ENCODE measurements at places on chromosomes 12 and 14.
A peak's percentile ranks its signal among the peaks of the same experiment; 100 is the strongest.

GRCh38 chr14:32779840-32780239 is 158.8 kb upstream of the NPAS3 start:
- DNase-seq: no peak

DNA sequence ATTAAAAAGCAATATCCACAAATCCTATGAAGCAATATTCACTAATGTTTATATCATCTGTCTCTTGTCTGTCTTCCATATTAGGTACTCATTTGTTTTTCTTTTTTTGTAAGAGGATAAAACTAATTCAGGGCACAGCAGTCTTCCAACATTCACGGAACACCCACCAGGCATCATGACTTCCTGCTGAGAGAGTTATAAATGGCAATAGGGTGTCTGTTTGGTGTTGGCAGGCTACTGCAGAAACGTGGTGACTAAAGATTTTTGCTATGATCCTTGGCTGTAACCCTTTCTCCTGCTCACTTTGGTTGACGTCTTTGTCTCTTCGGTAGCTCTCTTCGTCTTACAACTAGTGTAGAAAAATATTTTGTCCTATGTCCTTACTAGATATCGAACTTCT is 860.6 kb upstream of the MGAT4C start:
- DNase-seq: no peak

DNA sequence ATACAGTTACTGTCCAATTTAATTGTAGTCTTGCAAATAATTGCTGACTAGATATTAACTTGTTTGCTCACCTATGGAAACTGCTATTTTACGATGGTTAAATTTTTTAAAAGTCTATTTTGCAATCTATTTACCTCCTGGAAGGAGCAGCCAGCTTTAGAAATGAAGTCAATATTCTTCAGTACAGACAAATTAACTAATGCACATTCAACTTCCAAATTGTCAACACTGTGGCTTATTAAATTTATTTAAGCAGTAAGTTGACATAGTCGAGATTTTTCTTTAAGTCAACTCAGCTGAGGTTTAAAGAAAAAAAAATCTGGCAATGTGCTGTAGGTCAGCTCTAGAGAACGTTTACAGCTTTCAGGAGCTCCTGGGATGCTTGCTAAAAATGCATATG is 221.2 kb downstream of the SSPN start:
- DNase-seq: no peak

GRCh38 chr14:62029569-62029924 is 267.3 kb downstream of the SNAPC1 start:
- no peak for DNase-seq

- no peak for DNase-seq
These were observed 790.8 kb upstream of the FBXO33 start for GRCh38 chr14:40222996-40223395.

DNA sequence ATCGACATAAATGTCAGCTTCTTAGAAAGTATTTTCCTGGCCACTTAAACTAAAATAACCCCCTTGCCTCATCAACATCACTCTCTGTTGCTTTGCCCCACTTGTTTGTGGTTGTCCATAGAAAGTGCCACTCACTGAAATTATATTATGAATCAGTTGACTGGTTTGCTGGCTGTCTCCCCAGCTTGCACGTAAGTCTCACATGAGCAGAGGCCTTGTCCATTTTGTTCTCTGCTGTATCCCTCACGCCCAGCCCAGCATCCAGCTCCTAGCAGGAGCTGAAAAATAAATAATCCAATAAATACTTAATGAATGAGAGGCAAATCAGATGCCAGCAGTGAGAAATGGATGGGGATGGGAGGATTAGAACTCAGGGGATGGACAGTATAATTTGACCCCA is 159.3 kb downstream of the KSR2 start:
- DNase-seq: no peak

GRCh38 chr12:237026-237815 is 23.3 kb upstream of the SLC6A12 start:
- peak; percentile 76 for DNase-seq

DNA sequence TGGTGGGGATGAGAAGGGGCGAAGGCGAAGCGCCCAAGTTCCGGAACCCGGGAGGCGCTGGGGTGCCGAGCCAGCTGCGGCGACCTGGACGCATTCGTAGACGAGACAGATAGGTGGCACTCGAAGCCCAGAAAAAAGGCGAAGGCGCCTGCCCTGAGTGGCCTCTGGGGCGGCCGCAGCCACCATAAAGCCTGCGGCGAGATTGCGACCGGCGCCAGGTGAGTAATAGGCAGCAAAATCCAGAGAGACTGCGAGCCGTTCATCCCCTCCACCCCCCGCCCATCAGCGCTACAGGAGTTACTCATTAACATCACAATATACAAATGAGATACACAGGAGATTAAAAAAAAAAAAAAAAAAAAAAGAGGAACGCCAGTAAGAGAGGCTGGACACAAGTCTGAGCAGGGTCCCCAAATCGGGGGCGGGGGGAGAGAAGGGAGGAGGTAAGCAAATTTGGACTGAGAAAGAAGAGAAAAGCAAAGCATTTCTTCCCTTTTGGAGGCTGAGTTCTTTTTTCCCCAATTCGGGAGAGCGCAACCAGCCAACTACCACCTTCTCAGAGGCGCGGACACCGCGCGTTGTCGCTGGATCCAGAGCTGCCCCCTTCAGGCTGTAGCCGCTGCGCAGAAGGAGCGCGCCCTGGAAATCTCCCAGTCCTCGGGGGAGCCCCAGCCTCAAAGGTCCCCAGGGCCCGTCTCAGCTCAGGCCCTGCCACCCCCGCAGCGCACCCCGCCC is 15.7 kb downstream of the TBX3 start:
- peak; percentile 94 for DNase-seq

- DNase-seq: no peak
These were observed 126.2 kb downstream of the CRADD start for GRCh38 chr12:93803424-93803807.

DNA sequence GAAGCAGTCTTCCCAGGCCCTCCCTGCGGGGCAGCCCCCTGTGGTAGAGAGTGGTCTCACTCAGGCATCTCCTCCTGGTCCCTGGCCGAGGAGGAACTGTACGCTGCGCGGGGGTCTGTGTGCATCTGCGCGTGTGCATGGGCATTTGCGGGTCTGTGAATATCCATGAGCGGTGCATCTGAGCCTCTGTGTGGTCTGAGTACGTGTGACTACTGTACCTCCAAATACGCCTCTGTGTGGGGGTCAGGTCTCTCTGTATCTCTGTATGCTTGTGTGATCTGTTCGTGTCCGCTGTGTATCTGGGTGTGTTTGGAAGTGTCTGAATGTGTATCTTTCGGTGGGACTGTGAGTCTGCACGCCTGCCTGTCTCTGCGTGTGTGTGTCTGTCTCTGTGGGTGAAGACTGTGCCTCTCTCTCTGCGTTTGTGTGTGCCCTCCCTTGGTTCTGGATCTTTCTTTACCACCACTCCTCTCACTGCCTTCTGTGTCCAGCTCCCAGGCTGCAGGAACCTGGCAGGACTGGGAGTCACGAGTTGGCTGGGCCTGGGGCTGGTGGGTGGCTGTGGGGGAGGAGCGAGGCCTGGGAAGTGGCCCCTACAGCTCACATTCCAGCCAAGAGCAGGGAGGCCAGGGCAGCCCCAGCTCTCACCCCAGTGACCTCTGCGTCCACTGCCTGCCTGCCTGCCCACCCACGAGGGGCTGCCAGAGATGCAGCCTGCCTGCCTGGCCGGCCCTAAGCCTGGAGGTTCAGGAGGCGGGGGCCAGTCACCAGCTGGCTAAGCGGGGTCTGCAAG is 1.1 kb upstream of the PGF start:
- no peak for DNase-seq

DNA sequence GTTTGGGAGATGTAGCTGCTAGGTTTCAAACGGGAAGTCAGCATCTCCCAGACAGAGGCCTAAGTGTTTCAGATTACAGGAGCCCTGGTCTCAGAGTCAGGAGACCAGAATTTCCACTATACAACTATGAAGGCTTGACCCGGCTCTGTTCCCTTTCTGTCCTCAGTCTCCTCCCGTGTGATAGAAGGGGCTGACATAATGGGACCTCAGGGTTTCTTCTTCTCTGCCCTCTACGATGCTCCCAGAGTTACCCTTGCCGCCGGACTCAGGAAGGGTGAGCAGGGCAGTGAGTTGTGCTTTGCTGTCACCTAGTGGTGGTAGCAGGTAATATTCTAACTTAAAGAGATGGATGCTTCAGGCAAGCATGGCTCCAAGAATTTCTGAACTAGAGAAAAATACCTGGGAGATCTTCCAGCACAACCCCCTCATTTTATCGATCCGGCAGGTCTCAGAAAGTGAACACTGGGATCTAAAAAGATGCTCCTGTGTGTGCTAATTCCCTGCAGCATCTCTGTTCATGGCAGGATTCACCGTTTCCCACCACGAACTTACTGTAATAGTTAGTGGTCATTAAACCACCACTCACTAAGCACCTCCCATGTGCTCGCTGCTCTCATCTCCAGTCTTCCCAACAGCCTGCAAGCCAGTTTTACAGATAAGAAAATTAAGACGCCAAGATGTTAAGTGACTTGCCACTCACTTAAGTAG is 84.4 kb downstream of the VWF start:
- peak; percentile 79 for DNase-seq

DNA sequence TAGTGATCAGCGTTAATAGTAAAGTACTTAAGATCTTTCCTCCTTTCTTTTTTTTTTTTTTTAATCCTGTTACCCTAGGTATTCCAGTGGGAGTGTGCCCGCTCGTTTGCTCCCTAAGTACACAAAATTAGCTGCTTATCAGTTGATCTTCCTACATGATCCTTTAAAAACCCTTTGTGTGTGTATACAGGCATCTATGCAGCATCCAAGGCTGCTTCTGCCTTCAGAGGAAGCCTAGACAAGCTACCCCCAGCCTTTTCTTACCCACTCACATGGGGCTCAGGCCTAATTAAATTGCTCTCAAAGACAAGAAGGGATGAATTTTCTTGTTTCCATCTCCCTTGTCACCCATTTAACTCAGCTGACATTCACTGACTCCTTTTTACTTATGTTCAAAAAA is 343.4 kb upstream of the LMO3 start:
- no peak for DNase-seq

DNA sequence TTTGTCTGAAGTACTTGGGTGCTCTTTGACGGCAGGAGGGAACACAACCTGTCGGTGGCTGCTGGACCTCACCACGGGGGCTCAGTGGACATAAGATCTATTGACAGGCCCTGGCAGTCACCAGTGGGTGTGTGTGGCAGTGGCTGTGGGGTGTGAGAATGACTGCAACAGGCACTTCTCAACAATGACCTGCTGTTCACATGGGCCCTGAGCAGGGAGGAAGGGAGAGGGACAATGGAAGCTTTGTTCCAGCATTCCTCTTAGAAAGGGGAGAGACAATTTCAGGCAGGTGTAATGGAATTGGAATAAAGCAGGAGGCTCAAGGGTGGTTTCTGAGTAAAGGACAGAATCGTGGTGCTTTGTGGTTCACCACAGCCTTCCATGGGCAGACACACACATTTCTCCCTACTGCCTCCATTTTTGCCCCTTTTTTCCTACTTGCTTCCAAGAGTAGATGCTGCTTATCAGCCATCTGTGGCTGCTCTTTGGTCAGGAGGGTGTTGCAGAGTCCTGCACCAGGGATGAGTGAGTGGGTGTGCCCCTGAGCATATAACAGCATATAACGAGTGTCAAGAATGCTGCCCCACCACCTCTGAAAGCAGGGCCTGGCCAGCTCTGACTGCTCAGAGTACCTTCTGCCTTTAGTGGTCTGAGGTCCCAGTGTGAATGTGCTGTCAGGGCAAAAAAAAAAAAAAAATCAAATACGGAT is 267.7 kb downstream of the RASSF9 start:
- peak; percentile 51 for DNase-seq

DNA sequence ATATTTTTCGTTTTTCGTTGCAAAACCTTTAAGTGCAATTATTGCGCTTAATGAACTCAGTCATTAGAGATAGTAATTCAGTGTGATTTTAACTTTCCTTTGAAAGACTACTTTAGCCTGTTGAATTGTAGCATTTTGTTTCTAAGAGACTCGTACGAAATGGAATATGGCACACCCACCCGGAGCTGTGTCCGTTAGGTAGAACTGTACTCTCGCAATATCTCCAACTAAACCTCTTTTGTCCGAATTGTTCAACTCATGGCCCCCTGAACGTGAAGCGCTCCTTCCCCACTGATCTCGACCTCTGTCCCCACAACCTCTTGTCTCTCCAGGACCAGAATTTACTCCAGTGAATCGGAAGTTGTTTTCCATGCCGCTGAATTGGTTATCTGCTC is 800 bp downstream of the PCNX4 start:
- peak; percentile 42 for DNase-seq

GRCh38 chr12:53803194-53803593 is 51.4 kb upstream of the CISTR start:
- no peak for DNase-seq

- no peak for DNase-seq
These were observed 693.0 kb downstream of the LRFN5 start for GRCh38 chr14:42299692-42300091.

GRCh38 chr12:96183734-96184370 is 10.3 kb upstream of the ELK3 start:
- DNase-seq: no peak

- no peak for DNase-seq
These were observed 14.1 kb downstream of the CCDC63 start for GRCh38 chr12:110860833-110861296.

- DNase-seq: no peak
These were observed 29.2 kb upstream of the SEL1L start for GRCh38 chr14:81562818-81563217.

- DNase-seq: no peak
These were observed 73.4 kb upstream of the EEA1 start for GRCh38 chr12:93002293-93003054.

DNA sequence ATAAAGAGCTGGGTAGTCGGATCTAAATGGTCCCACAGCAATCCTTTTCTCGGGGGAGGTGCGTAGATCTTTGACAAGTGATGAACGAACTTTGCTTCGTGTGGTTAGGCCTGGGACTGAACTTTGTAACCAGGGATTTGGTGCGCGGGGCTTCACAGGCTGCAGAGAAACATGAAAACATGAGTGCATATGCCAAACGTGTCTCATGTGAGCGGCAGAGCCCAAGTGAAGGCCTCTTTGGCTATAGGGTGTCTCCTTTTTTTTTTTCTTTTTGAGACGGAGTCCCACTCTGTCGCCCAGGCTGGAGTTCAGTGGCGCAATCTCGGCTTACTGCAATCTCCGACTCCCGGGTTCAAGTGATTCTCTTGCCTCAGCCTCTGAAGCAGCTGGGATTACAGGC is 12.0 kb upstream of the RIOX1 start:
- peak; percentile 35 for DNase-seq

DNA sequence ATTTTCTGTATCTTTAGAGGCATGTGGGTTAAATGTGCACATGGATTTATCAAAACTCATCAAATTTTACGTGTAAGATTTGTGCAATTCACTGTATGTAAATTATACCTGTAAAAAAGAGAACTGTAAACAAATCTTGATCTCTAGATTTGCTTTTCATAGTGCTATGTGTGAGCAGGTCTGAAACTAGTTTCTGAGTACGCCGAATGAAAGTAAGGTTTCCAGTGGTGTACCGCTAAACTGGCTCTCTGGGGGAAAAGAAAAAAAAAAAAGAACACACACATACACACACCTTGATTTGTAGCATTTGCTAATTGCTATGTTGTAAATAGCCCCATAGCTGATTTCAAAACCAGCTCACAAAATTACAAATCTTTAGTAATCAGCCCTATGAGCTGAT is 8.6 kb upstream of the SLC41A2 start:
- no peak for DNase-seq
